Activated CD4-positive, alpha-beta T cell treated with anti-CD3 and anti-CD28 coated beads, Interleukin-2, amount 50 U/mL, for 16 hours (primary cell): ENCODE measurements at places on chromosomes 11 and 22.

- DNase-seq, result no peak
Observed at GRCh38 chr11:93796441-93797231, 12.6 kb downstream of the MED17 start.

DNA sequence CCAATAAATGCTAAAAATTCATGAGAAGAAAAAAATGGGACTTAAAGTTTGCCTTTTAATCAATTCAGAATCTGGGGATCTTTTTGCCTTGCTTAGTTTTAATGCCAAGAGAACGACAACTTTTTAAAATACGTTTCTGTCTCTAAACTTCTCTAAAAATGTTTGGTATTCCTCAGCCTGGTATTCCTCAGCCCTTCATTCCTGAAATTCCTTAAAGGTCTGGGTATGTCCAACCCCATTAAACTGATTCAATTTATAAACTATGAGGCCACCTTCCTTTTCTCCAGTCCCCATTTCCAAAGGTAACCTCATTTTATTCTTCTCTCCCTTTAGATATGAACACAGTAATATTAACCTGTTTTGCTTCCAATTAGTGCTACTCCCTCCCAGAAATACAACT, 16.6 kb downstream of the POLA2 start:
- no peak for DNase-seq

GRCh38 chr11:19728436-19728835, 15.8 kb downstream of the NAV2 start:
- DNase-seq, result no peak

GRCh38 chr11:100190395-100190794, 496.7 kb upstream of the ARHGAP42 start:
- no peak for DNase-seq

DNA sequence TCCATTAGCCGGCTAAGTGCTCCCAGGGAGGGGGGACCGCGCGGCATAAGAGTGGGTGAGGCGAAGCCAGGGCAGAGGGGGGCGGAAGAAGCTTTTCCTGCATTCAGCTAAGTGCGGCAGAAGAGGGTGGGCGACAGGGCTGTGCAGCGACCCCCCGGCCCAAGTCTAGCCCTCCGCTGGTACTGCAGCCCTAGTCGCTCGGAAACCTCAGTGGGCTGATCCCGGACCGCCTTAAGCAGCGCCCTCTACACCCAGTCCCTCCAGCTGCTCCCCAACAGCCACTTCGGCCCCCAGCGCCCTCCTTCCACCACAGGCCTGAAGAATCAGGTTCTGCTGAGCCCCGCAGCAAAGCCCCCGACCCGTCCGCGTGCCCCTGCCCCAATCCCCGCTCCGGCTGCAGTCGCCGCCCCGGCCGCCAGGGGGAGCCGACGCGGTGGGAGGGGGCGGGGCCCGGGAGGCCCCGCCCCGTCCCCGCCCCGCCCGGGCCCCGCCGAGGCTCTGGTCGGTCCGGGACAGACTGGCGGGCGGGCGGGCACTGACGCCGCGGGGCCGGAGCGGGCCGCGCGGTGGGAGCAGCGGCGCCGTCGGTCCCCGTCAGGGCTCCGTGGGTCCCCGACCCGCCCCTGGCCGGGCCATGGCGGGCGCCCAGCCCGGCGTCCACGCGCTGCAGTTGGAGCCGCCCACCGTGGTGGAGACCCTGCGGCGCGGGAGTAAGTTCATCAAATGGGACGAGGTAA, at the start of gene PLCB3:
TSS of gene PLCB3 (plus strand) at position 515 of the 737 bp plus-strand sequence. CDS start at position 635, 120 bp downstream.
- DNase-seq, result peak; percentile 55

GRCh38 chr11:114131461-114131864, 72.0 kb downstream of the ZBTB16 start:
- DNase-seq, result peak; percentile 59

DNA sequence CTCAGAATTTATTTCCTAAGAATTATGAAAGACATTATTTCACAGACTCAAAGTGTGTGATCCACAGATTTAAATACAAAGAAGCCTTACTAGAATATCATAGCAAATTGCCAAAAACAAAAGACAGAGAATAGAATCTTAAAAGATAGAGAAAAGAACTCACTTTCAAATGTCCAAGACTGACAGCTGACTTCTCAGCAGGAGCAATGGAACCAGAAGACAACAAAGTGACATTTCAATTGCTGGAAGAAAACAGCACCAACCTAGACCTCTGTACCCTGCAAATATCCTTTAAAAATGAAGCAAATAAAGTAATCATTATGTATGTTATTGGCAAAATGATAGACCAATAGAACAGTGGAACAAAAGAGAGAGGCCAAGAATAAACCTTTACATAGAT, 109.2 kb downstream of the TTC17 start:
- DNase-seq, result no peak

DNA sequence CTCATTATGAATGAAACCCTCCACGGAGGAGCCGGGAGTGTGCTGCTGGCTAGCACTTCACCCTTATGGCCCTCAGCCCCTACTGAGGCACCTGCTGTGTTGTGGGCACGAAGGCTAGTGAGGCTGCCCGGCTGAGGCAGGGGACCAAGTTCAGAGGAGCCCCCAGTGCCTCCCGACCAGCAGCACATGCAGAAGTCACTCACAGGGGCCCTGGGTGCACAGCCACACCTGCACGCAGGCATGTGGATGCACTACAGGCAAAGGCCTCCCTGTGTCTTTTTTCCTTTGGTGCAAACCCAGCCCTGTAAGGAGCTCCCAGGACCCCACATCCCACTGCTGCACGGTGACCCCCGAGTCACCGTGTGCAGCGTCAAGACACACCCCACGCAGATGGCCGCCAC, 261.5 kb downstream of the BRD1 start:
- DNase-seq, result no peak

GRCh38 chr22:12601870-12602779, 2925.9 kb upstream of the OR11H1 start:
- DNase-seq, result no peak

GRCh38 chr11:118679483-118679882, at the start of gene TREH:
TSS of gene TREH (minus strand) at chr11:118679650. CDS start at chr11:118679627, 23 bp downstream.
- no peak for DNase-seq

- peak; percentile 30 for DNase-seq
Observed at GRCh38 chr11:92623055-92623454, 346.4 kb upstream of the MTNR1B start.

DNA sequence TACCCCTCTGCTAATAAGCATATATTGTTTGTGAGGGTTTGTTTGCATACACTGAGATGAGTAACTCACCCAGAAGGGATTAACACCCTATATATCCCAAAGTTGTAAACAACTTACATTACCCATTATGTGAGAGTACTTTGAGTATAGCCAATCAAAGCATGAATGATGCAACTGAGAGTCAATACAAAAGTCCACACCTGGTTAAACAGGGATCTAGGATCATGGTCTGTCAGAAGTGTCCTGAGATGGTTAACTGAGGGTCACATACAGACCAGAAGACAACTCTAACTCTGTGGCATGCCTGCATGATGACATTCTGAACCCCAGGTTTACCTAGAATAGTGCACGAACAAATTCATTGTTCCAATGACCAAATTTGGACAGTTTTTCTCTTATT, 17.4 kb upstream of the OR10A5 start:
- no peak for DNase-seq

DNA sequence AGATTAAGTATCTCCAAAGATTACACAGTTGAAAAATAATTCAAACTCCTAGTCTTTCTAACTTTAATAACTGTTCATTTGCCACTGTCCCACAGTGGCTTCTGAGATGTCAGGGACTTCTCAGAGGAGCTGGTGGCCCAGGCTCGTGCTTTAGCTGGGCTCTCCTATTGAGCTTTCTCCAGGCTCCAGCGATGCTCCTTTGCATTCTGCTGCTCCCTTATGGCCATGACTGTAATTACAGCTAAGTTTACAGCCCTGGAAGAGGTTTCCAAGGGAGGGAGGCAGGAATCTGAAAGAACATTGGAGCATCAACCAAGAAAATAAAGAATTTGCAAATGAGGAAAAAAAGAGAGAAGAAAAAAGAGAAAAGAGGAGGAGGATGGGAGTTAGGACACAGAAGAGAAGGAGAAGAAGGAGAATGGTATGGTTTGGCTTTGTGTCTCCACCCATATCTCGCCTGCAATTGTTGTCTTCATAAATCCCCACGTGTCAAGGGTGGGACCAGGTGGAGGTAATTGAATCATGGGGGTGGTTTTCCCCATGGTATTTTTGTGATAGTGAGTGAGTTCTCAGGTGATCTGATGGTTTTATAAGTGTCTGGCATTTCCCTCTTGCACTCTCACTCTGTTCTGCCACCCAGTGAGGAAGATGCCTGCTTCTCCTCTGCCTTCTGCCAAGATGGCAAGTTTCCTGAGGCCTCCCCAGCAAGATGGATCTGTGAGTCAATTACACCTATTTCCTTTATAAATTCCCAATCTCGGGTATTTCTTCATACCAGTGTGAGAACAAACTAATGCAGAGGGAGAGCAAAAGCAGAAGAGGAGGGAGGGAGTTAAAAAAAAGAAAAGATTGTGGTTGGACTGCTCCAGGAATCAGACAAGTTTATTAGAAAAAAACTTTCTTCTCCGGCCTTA, 857.0 kb downstream of the KCNA4 start:
- peak; percentile 19 for DNase-seq

GRCh38 chr11:7893796-7894195, 37.3 kb downstream of the OR10A6 start:
- DNase-seq, result no peak

DNA sequence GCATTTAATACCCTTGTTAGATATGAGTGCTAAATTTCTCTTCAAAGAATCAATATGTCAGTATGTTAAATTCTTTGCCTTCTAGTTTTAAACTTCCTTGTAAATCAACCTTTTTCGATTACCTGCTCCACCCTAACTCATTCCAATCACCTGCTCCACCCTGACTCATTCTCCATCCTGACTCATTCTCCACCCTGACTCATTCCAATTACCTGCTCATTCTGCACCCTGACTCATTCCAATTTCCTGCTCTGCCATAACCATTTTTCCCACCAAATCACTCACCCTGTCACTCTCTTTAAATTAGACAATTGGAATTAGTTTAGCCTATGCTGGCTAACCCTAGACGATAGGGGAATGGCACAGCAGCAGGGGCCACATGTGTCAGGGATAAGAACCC, 519.5 kb upstream of the LRRC4C start:
- peak; percentile 1 for DNase-seq

GRCh38 chr22:50581950-50582492, 628 bp downstream of the CHKB start:
- peak; percentile 55 for DNase-seq

- DNase-seq, result no peak
Observed at GRCh38 chr22:19663821-19664355, 50.4 kb upstream of the SEPTIN5 start.

DNA sequence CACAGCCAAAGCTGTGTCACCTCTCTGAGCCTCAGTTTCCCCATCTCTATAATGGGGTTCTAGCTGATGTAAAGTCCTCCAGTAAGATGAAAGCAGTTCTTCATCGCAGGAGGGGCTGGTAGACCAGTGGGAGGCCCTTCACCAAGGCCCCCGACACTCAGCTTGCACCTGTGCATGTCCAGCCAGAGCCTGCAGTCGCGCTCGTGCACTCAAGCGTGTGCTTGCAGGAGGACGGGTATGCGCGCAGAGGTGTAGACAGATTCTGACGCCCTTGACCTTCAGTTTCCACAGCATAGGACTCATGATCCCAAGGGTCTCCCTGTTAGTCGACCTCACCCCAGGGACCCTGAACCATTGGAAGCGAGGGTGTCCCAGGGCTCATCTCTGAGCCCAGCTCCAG, 633.7 kb downstream of the TBC1D22A start:
- DNase-seq, result no peak

- no peak for DNase-seq
Observed at GRCh38 chr11:94128291-94128745, 323 bp upstream of the PANX1 start.

DNA sequence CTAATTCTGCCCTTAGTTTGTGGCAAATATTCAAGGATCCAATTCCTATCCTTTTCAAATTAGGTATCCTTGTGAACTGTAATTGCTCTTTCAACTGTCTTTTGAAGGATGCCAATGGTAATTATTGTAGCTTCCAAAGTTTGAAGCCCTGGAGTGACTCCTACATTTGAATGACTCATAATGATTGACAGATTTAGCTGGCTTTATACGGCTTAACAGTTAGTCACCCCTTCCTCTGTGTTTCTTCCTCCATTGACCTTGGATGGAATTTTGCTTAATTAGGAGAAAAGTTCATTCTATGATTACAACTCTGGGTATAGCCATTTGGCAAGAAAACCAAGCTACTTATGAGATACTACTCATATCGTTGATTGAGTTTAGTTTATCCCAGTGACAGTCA, 639.3 kb upstream of the KIRREL3 start:
- no peak for DNase-seq

GRCh38 chr11:85307366-85307765, 319.8 kb downstream of the DLG2 start:
- DNase-seq, result no peak
